Stimulated activated CD8-positive, alpha-beta memory T cell treated with anti-CD3 and anti-CD28 coated beads, Interleukin-2, amount 100 ng/mL, for 1 hour (primary cell): ENCODE measurements at places on chromosomes 5 and 9.

- DNase-seq = no peak
These were observed 275.2 kb downstream of the CWC27 start for GRCh38 chr5:65043843-65044359.

DNA sequence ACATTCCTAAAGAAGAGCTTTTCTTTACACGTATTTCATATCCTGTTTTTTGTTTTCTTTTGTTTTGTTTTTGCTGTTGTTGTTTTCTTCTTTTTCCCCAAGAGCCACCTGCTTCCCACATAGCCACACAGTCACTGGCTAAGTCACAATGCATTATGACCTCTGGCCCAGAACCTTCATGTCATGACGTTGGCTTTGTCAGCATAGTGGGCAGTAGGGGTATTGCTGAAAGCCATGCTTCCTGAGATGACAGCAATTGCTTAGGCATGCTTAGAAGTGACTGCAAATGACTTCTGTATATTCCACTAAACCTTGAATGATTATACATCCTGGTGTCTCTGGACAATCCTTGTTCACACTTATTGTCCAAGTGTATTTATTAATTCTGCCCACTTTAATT lies 375.8 kb downstream of the TAF11L14 start:
- no peak for DNase-seq

GRCh38 chr9:8468045-8468637 lies 668.6 kb upstream of the DMAC1 start:
- no peak for DNase-seq

DNA sequence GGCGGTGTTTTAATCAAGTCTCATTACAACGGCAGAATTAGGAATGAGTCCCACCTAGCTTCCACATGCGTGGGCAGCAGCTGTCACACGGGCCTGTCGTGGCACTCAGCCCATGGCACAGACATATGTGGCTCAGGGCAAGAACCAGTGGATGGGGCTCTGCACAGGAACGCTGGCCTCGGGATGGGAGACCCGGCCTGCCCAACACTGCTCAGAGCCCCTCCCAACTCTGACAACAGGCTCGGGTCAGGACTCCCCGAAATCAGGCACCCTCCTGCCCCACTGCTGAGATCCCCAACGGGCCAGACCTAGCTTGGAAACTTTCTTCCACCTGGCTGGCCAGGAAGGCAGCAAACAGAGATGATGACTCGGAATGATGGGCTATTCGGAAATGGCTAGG lies 4.9 kb upstream of the SURF6 start:
- no peak for DNase-seq
